ENCODE measurements at places on chromosomes 3 and 15.
A peak's percentile ranks its signal among the peaks of the same experiment; 100 is the strongest.

GRCh38 chr15:25740383-25741255 is 122.5 kb downstream of the ATP10A start:
- DNase-seq, result no peak

DNA sequence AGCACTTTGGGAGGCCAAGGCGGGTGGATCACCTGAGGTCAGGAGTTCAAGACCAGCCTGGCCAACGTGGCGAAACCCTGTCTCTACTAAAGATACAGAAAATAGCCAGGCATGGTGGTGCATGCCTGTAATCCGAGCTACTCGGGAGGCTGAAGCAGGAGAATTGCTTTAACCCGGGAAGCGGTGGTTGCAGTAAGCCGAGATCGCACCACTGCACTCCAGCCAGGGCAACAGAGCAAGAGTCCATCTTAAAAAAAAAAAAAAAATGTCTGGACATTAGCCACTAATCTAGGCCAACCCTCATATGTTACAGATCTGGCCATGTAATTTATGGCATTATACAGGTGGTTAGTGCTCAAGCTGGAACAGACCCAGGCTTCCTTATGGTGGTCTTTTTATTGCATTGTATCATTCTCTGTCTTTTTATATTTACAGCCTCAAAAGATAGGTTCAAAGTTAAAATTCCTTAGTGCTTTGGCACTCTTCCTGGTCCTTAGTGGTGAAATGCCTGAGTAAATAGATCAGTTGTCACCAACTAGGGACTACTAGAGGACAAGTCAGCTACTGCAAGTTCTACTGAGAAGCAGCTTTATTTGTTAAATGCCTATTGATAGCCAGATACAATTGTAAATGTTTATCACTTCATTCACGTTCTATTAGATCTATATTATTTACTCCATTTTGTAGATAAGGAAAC is 16.0 kb downstream of the STARD9 start:
- peak; percentile 30 for DNase-seq

DNA sequence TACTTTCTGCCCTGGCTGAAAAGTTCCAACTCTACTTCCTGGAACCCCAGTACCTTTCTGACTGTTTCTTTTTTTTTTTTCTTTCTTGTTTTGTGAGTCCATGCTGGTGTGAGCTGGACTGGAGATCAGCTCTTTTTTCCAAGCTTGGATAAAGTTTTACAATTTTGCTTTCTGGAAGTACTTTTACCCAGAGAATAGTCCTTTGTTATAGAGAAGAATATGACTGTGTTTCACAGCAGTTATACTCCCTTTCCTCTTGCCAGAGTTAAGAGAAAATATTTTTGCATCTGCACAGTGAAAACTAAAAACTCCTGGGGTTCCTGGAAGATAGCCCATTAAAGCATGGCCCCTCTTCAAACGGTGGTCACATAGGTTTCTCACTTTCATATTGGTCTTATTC is 1100.6 kb downstream of the OTOL1 start:
- no peak for DNase-seq

- DNase-seq, result no peak
Measured at GRCh38 chr3:169171739-169172138, 491.8 kb downstream of the MECOM start.

Data from fibroblast of skin of left biceps (primary cell).